DMS 273 treated with DMSO at 0.1 percent for 48 hours (cell line): ENCODE measurements at places on chromosomes 6 and 20.

DNA sequence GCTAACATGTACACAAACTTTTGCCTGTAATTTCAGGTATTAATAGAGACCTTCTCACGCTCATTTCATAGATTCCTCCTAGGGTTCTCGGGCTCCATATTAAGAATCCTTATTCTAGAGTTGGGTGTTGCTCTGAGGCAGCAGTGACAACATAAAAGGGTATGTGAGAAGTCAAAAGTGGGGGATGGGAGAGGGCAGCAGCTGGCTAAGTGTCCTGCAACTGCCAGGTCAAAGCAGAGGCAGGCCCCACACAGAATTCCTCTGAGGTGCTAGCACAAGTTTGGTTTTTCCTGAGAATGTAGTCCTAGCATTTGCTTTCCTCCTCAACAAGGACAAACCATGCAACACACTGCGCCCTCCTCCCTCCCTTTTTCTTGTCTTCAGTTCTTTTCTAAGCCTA is 4.6 kb downstream of the NSFL1C start:
- no peak for DNase-seq

GRCh38 chr6:113853252-113853651 is 3.9 kb upstream of the MARCKS start:
- no peak for DNase-seq

DNA sequence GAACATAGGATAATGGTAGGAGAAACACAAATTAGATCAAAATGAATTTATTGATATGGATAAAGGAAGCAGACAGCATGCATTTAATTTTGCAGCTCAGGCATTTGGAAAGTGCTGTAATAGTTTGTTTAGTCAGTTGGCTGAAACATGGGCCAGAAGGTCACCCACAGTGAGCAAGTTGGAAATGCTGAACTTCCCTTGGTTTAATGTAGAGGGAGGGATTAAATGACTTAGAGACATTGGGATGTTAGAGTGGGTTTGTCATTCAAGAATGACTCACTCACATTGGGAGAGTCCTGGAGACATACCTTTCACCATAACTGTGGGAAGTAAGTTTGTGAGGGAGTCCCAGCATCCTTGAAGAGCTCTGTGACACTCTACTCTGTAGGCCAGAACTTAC is 231.5 kb upstream of the PLCB4 start:
- DNase-seq: no peak

DNA sequence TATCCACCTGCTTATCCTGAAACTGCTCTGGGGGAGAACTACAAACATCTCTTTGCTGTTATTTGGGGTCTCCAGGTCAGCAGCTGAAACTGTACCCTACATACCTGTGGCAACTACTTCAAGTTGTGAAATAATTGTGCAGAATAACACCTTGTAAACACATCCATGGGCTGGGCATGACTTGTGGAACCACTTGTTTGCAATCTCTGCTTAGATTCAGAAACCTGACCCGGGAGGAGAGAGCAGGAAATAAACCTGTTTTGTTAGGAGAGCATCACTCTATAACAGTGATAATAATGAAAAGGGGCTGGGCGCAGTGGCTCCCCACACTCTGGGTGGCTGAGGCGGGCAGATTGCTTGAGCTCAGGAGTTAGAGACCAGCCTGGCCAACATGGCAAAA is 183.1 kb downstream of the NFATC2 start:
- no peak for DNase-seq

GRCh38 chr6:117404548-117404947 is 21.2 kb downstream of the ROS1 start:
- DNase-seq: no peak

DNA sequence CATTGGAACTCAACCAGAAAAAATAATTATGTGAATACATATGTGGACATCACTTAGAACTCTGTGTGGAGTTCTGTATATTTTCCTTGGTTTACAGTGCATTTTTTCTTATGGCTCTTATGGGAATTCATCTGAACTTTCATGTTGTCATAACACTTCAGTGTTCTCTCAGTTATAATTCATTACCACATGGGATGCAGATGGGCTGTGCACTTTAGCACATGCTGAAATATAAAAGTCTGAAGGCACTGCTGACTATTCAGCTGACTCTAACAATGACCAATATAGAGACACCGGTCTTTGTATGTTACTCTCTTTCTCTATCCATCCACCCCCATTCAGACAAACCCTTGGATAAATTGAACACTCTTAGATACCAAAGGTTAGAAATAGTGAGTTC is 29.3 kb downstream of the GRIK2 start:
- no peak for DNase-seq

GRCh38 chr6:82741996-82742385 is 323.6 kb downstream of the UBE3D start:
- DNase-seq: no peak

GRCh38 chr6:51472745-51473487 is 614.5 kb downstream of the PKHD1 start:
- no peak for DNase-seq

DNA sequence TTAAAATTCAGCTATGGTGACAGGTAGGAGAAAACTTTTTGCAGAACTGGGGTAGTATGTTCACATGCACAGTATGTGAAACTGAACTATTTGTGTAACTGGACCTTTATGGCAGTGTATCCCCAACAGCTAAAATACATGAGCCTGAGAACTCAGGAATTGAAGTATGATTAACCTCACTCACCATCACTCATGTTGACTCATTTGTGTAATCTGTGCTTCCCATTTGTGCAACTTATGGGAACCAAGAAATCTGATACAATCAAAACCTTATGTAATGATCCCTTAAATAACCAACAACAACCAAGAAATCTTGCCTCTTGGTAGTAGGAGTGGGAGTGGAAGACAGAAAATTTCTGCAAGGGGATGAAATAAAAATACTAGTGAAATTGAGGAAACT is 674.9 kb downstream of the HDGFL1 start:
- DNase-seq: no peak

- no peak for DNase-seq
Observed at GRCh38 chr20:43809206-43809819, 82.5 kb upstream of the GTSF1L start.

DNA sequence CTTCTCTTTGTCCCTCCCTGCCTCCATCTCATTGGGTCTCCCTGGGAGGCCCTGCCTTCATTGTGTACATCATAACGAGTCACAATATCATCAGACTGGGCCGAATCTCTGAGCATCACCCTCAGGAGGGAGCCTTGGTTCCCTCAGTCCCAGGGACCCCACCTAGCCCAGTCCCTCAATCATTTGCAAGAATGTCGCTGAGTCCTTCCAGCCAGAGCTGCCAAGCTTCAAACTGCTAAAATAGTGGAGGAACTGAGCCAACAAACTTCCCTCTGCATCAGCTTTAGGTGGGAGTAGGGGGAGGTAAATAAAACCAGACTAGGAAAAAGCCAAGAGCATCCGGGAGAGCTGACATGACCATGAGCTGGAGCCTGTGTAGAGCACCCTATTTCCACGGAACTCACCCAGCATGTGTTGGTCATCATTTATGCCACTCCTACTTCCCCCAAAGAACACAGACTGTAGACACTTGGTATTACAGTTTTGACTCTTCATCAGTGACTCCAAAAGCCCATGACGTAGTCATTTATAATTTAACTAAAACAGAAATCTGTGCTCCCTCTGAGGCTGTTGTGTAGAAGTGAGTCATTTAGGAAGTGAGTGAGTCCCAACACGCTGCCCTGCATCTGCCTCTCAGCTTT is 28.8 kb upstream of the IL17A start:
- DNase-seq: no peak

GRCh38 chr6:158028421-158028820 is 46.8 kb downstream of the SYNJ2 start:
- DNase-seq: no peak

GRCh38 chr6:163469459-163469985 is 55.0 kb downstream of the QKI start:
- no peak for DNase-seq

GRCh38 chr20:57048027-57048869 is 218.2 kb downstream of the BMP7 start:
- no peak for DNase-seq

DNA sequence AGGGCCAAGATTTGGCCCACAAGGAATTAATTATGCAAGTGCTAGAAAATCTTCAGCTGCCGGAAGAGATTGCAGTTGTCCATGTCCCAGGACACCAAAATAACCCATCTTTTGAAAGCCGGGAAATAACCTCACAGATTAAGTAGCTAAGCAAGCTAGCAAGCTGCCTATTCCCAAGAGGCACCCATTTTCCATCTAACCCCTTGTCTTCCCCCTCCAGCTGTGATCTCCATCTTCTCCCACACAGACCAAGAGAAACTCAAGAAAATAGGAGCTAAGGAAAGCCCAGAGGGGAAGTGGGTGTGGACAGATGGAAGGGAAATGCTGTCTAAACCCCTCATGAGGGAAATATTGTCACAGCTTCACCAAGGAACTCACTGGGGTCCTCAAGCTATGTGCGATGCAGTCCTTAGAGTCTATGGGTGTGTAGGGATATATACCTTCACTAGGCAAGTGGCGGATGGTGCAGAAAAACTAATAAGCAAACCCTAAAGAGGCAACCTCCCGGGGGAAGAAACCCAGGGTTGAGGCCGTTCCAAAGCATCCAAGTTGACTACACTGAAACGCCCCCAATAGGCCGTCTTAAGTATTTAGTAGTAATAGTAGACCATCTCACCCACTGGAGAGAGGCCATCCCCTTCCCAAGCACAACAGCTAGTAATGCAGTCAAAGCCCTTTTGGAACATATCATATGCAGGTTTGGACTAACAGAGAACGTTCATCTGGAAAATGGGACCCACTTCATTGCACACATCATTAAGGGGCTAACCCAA is 64.3 kb upstream of the PRSS16 start:
- DNase-seq: no peak

GRCh38 chr20:17807651-17808050 is 107.9 kb downstream of the BANF2 start:
- DNase-seq: no peak

DNA sequence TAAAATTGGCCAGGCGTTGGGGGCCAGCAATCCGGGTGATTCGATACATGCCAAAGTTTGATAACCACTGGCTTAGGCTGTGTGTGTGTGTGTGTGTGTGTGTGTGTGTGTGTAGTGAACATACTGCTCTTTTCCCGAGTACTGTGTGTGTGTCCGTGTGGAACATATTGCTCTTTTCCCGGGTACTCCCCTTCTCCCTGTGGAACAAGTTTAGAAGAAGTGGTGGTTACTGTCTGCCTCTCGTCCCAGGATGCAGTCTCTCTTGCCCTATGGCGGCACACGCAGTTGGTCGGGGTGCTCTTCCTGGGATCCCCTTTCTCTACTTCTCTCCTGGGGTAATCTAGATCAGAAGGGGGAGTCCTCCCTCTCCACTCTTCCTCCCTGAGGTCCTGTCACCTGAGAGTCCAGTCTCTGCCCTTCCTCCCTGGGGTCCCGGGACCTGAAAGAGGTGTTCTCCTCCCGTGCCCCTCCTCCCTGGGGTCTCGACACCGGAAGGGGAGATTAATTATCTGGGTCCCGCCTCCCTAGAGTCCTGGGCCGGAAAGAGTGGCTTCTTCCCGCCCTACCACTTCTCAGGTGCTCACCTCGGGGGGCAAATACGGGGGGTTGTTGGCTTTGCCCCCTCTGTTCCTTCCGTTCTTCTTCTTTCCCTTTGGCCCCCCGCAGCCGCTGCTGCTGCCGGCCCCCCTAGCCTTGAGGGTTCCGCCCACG is 516 bp downstream of the GTPBP2 start:
- DNase-seq: no peak

DNA sequence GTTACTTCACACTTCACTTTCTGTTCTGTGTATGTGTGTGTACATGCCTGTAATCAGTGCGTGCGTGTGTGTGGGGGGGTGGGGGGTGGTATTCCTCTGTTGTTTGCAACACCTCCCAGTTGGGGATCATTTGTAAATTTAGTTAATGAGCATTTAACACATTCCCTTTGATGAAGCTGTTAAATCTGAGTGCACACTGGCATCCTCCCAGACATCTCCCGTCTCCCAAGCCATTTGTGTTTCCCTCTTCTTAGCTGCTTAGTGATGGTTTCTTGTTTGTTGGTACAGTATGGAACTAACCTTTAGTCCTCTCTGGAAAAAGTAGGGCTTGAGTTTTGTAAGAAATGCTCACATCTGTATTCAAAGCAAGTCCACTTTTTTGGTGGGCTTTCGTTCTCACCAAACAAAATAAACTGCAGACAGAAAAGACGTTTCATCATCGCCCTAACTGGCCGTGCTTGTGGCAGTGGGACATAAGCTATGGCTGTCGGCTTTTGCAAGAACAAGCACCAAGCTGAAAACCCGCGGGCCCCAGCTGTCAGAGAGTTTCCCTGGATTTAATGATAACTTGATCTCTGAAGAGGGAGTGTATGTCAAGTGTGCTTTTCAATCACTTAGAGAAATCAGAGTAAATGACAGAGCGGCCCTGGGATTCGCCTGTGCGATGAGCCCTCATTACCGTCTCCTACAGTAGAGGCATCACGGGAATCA is 54.9 kb upstream of the SASH1 start:
- DNase-seq: no peak

DNA sequence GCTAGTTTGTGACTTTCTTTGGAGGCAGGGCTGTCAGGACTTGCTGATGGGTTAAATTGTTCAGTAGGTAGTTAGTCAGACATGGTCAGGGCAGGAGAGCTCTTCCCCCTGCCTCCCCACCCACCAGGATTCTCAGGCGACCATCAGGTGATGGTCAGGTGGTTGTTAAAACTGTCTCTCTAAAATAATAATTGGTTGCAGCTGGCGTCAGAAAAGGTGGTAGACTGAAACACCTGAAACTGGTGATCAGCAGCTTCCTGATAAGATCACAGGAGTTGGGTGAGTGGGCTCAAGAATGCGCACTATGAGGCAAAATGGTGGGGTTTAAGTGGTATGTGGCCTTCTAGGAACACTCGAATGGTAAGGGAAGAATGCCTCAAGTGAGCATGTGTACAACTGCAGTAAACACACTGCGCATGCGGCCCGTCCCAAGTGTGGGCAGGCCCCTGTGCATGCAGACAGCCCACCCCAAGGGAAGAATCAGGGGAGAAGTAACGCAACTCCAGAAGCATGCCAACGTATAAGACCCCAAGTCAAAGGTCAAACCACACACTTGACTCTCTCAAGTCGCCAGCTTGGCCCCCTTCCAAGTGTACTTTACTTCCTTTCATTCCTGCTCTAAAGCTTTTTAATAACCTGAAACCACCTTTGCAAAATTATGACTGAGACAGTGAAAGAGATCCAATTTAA is 7.9 kb upstream of the BLCAP start:
- no peak for DNase-seq

DNA sequence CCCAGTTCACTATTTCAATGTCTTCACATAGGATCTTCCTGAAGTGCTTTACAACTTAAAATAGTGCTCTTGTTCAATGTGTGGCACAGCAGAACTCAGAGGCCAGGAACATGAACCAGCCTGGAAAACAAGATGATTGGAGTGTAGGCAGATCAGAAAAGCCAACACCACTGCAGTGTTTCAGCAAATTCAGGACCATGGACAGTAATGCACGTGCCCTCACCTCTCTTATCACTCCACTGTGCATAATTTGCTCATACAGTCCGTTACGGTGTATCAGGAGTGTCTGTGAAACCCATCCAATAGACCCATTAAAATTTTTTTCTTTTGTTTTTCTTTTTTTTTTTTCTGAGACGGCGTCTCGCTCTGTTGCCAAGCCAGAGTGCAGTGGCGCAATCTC is 27.6 kb upstream of the HACE1 start:
- no peak for DNase-seq
